ENCODE measurements at places on chromosomes 5 and 9. TPM values are rescaled to one million over a fixed set of nuclear protein-coding genes. Genes with fewer than 3 reads are reported as not detected.

MYMK gene
- total RNA-seq: not detected

LRRC19 gene
- not detected for total RNA-seq

DNA sequence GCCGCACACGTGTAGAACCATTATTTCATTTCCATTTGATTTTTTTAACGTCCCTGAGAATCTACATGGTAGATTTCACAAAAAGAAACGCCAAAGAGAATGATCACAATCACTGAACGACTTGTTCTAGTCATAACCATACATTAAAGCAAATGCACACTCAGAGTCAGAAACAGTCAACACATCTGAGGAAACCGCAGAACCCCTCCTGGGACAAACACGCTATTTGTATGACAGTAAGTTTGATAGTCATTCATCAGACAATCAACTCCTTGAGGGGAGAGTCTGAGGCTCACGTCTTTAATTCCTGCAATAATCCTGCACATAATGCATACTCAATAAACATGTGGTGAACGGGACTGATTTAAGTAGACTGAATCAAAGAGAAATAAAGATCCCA is 129.2 kb downstream of the MED27 start:
- H3K36me3 ChIP-seq: no peaks in the 10 kb centered on the region
- no peak for DNase-seq
- no peaks in the 10 kb centered on the region for H3K27me3 ChIP-seq
- H3K4me3 ChIP-seq: no peak overlapping the region
- no peak overlapping the region for H3K27ac ChIP-seq

- no peaks in the 10 kb centered on the region for H3K36me3 ChIP-seq
- H3K4me1 ChIP-seq: peaks cover 4% of the 10 kb centered on the region
- H3K27me3 ChIP-seq: no peaks in the 10 kb centered on the region
- DNase-seq: peak; percentile 23
- no peak overlapping the region for H3K27ac ChIP-seq
These were observed 3.7 kb upstream of the COL5A1 start for GRCh38 chr9:134637696-134638501.

DNA sequence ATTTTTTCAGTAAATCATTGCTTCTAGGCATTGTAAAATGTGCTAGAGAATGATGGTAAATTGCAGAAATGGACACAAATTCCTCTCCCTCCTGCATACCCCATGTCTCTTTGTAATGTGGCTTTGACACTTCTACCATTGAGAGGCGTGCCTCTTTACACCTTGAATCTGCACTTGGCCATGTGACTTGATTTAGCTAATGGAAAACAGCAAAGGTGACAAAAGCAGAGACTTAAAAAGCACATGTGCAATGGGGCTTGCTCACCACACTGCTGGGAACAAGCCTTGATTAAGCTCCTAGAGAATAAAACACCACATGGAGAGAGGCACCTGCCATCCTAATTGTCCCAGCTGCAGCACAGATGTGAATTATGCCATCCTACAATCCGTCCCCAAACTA is 69.9 kb upstream of the NAA35 start:
- no peak for DNase-seq
- no peak overlapping the region for H3K4me3 ChIP-seq
- H3K36me3 ChIP-seq: no peaks in the 10 kb centered on the region

GRCh38 chr9:112439171-112439570 is 47.5 kb upstream of the KIAA1958 start:
- no peak overlapping the region for H3K4me3 ChIP-seq
- H3K4me1 ChIP-seq: no peaks in the 10 kb centered on the region
- no peak overlapping the region for H3K27ac ChIP-seq
- no peaks in the 10 kb centered on the region for H3K27me3 ChIP-seq
- no peak for DNase-seq

- no peak overlapping the region for H3K4me3 ChIP-seq
- no peaks in the 10 kb centered on the region for H3K4me1 ChIP-seq
- H3K36me3 ChIP-seq: peaks cover 27% of the 10 kb centered on the region
- no peaks in the 10 kb centered on the region for H3K27me3 ChIP-seq
- no peak overlapping the region for H3K27ac ChIP-seq
These were observed 30.0 kb downstream of the TENT2 start for GRCh38 chr5:79642210-79642609.
